CD4-positive, alpha-beta T cell treated with Interleukin-2 at 100 ng/mL for 4 hours (primary cell): ENCODE measurements at places on chromosomes 5 and 9.

DNA sequence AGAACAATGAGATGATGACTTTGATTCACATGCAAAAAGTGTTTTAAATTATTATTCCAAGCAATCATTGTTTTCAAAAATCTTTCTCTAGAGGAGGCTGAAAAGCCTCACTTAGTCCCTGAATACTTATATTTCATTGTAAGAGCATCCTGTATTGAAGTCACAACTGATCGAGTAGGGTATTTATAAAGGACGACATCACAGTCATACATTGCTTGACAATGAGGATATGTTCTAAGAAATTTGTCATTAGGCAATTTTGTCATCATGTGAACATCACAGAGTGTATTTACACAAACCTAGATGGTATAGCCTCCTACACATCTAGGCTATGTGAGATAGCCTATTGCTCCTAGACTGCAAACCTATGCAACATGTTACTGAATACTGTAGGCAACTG lies 510.4 kb upstream of the RGMB start:
- no peak for DNase-seq

- DNase-seq, result no peak
Observed at GRCh38 chr5:54758038-54758437, 227.4 kb downstream of the ESM1 start.

DNA sequence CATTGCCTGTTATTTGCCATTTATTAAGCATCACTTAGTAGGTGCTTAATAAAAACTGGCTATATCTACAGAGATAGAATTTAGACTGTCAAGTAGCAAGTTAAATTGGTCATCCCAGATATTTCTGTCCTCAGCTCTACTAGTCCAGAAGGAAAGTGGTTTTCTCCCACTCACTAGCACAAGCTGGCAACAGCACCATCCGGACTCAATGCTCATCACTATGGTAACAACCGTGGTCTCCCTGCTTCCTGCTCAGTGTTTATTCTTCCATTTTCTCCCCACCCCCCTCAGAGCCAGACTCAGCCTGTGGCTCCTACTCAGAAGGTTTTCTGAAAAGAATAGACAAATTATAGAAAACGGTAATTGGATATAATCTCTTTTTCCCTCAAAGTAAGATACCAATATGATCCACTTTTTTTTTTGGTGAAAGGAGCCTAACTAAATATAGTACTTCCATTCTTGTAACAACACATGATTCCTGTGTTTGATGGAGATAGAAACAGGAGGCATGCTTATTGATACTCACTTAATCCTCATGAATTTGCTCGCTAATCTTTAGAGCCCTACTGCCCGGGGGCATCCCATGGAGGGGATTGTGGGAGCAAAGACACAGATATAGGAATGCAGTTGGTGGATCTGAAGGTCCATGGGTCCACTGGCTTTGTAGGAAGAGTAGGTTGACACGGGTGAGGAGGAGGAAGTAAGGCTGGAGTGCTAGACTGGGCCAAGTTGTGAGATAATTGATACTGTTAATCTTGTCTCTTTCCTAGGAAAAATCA lies 191.4 kb downstream of the MAN2A1 start:
- DNase-seq, result no peak

- DNase-seq, result no peak
Observed at GRCh38 chr9:36986468-36987408, 47.3 kb downstream of the PAX5 start.

DNA sequence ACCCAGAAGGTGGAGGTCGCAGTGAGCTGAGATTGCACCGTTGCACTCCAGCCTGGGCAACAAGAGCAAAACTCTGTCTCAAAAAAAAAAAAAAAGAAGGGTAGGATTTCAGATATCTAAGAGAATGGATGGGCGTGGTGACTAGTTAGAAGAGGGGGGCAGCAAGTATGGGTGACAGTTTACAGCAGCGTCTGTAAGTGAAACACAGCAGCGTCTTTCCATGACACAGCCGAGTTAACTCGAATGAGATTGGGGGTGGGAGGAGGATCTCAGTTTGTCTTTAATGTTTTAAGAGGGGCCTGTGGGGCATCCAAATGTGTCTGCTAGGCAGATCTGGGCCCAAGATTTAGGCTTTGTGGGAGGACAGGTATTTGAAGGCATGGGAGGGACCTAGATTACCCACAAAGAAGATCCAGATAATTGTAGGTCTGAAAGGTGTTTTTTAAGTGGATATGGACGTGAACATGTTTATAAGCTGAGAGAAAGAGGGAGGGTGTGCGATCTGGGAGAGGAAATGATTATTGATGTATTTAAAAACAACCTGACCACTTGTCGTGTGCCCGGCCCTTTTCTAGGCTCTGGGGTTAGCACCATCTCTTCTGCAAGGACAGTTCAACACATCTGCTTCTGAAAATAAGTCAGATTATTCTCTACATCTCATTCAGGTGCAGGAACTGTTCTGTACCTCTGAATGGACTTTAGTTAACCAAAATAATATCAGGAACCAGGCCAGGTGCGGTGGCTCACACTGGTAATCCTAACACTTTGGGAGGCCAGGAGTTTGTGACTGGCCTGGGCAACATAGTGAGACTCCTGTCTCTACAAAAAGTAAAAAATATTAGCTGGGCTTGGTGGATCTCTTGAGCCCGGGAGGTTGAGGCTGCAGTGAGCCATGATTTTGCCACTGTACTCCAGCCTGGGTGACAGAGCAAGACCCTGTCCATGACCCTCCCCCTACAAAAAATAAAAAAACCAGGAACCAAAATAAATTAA lies 2.5 kb downstream of the CEP78 start:
- peak; percentile 16 for DNase-seq
